Neural crest cell (in vitro differentiated cells): ENCODE measurements at places on chromosomes 12 and 14.
A peak's percentile ranks its signal among the peaks of the same experiment; 100 is the strongest.

GRCh38 chr12:6927379-6928021 is at the start of gene ATN1:
Gene ATN1, plus strand, starts transcription at chr12:6927959. Its CDS starts 6,043 bp downstream, at chr12:6934002.
- DNase-seq, result peak; percentile 57

GRCh38 chr12:112738531-112738930 is 53.0 kb upstream of the RPH3A start:
- no peak for DNase-seq

GRCh38 chr14:90096566-90096965 is 34.8 kb downstream of the KCNK13 start:
- no peak for DNase-seq

DNA sequence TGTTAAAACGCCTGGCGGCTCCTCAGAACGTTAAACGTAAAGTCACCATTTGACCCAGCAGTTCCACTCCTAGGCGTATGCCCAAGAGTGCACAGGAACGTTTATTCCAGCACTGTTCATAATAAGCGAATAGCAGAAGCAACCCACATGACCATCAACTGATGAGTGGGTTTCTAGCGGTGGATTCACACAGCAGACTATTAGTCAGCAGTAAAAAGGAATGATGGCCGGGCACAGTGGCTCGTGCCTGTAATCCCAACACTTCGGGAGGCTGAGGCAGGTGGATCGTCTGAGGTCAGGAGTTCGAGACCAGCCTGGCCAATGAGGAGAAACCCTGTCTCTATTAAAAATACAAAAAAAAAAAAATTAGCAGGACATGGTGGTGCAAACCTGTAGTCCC is 22.4 kb upstream of the FBRSL1 start:
- DNase-seq, result no peak

DNA sequence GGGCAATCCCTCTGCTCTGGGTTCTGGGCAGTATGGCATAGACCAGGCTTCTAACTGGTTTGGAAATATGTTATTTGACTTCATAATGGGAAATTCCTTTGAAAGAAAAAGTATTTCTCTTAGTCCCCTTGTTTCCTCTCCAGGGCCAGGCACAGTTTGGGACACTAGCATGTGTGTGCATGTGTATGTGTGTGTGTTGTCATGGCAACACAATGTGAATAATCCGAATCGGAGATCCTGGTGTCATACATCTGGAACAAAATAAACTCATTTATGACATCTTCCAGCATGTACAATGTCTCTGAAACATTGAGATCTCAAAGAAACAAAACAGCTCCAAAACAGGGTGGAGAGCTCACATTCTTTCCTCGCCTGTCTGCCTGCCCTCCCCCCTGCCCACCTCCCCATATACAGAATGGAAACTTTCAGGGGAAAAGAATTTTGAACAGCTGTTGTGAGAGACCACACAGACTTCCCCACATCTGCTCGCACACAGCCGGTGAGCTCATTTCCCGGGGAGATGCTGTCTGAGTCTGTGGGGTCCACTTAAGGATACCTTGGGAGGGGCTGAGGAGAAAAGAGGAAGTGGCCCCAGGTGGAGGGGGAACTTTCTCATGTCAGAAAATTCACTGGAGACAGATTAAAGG is 55.5 kb upstream of the PARP11 start:
- no peak for DNase-seq

DNA sequence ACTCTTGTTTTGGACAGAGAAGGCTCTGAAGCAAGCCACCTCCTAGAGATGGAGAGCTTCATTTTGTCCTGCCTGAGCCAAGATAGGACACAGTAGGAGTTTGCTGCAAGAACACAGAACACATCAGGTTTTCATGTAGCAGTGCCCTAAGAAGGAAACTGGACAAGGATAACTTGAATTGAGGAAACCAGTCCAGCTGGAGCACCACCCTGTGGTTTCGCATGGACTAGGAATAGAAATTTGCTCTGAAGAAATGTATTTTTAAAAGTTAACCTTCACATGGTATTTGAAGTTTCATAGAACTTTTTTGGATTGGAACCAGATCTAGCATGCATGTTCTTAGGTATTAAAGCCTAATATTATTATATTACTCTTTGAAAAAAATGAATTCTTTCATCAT is 68.8 kb downstream of the RERG start:
- no peak for DNase-seq

- no peak for DNase-seq
These were observed 289.3 kb downstream of the DUSP6 start for GRCh38 chr12:89062996-89063395.

- DNase-seq, result no peak
These were observed 213.2 kb upstream of the LRFN5 start for GRCh38 chr14:41393512-41393911.
